Epithelial cell of prostate (primary cell): ENCODE measurements at places on chromosomes 12 and 14.

DNA sequence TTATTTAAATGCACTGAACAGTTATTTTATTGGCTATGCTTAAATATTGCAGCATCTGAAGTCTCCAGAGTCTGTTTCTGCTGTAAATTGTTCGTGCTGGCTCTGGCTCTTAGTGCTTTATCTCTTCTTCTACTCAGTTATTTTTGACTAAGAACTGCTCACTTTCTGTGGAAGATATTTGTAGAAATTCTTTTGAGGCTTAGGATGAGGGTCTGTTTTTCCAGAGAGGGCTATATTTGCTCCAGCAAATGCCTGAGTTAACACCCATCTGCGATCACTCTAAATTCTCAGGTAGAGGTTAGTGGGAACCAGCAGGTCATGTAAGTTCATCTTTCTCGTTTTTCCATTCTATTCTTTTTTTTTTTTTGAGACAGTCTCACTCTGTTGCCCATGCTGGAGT, 71.1 kb downstream of the ARL6IP4 start:
- DNase-seq: no peak

DNA sequence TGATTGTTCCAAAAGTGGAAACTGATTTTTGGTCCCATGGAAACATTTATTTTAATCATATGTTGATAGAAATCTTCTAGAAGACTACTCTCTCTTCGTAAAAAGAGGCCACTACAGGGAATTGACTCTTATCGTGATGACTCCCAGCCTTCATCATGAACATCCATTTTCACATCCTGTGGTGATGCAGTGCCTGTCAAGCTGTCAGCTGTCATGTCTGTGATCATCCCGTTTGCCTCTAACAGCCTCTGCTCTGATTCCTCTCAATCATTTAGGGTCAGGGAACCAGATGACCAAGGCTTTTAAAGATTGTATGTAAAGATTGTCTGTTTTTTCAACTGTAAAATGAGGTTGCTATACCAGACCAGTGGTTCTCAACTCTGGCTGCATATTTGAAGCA, 419.0 kb upstream of the MGAT4C start:
- no peak for DNase-seq

GRCh38 chr12:55965941-55966407, at the start of gene PMEL:
PMEL (minus strand) TSS chr12:55966042; CDS start chr12:55966011, 31 bp downstream.
- DNase-seq: no peak

GRCh38 chr14:73739899-73740617, 25.9 kb upstream of the PNMA1 start:
- DNase-seq: no peak

GRCh38 chr14:104240434-104241157, 102.2 kb downstream of the KIF26A start:
- DNase-seq: no peak

GRCh38 chr12:114936148-114937079, 252.4 kb upstream of the TBX3 start:
- DNase-seq: no peak

DNA sequence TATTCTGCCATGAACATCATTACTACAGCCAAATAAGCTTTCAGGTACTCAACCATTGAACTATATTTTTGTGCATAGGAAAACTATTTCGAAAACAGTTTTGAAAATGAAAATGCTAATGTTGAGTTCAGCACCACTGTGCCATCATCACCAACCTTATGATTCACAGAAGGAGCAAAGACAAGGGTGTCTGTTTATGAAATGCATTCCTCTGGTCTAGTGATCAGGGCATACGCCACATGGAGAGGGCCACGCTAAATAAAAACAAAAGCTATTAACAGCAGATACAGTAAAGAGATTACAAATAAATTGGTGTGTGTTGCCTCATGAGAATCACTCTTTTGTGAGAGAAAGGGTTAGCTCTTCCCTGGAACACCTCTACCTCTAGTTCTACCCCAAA, 43.2 kb upstream of the BMAL2 start:
- no peak for DNase-seq

- no peak for DNase-seq
Observed at GRCh38 chr12:42070036-42070435, 74.6 kb downstream of the GXYLT1 start.

DNA sequence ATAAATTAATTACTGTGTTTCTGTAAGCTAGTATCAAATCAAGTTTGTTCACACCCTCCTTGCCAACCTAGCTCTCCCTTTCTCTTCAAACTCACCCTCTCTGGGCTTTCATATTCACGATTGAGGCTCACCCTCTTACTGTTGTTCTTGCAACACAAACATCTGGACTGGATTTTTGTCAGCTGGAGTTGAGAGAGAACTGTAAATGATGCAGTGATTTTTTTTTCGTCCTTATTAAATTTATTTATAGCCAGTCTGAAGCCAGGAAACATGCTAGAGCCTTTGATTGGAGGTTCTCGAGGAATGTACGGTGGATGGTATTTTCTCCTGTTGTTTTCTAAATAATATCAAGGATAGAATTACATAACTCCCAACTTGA, 485.1 kb downstream of the ZFP36L1 start:
- DNase-seq: no peak

- no peak for DNase-seq
Observed at GRCh38 chr12:55702861-55703260, 4.8 kb downstream of the ITGA7 start.

GRCh38 chr12:88399811-88400210, 180.5 kb downstream of the KITLG start:
- DNase-seq: no peak

DNA sequence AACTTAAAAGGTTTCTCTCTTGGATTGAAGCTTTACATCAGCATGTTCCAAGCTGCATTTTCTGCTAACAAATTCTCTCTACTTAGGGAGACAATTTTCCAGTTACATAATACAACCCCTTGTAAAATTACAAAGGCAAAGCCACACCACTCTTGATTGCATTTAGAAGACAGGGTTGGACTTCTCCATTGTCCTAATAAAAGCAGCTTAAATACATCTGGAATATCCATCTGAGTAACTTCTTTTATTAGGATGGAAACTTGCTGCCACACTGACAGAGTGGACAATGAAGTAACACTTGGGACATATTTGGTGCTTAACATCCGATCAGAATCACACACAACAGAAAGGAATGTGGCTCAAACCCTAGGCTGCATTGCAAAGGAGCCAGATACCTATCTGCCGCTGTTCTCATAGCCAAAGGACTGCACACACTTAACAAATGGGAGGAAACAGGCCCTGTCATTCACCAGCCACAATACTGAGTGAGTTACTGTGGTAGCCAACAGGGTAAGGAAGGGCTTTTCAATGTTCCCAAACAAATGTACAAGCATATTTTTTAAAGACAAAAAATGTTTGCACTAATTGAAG, 157.2 kb downstream of the PAX9 start:
- peak; percentile 8 for DNase-seq

- no peak for DNase-seq
Observed at GRCh38 chr12:92049403-92049802, 96.2 kb downstream of the BTG1 start.

DNA sequence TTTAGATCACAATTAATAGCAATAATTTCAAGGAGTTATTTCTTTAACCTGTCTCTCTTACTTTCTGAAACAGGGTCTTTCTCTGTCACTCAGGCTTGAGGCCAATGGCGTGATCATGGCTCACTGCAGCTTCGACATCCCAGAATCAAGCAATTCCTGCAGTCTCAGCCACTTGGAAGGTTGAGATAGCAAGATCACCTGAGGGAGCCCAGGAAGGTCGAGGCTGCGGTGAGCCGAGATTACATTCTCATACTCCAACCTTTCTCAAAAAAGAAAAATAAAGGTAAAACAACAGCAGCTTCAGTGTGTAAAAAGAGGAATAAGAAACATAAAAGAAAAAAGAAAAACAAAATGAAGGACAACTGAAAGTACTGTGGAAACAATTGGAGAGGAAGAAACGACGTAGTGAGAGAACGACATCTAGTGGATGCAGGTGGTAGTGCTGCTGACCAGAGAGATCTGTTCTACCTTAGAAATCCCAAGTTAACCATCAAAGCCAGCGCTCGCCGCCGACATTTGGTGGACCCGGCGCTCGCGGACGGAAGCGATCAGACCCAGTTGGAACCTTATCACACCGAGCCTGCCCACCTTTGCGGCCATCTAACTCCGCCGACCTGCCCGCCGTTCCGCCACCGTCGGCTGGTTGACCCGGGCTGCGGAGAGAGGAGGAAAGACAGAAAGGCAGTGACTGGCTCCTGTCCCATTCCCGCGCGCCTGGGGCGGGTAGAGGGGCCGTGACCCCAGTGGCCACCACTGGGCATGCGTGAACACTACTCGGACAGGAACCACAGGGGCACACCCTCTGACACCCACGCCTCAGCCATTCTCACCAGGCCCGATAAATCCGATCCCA, 196.1 kb downstream of the ALG10 start:
- no peak for DNase-seq
